ENCODE measurements at places on chromosomes 4 and X.

GRCh38 chr4:173138624-173139023 lies 30.0 kb upstream of the GALNT7 start:
- DNase-seq = no peak

DNA sequence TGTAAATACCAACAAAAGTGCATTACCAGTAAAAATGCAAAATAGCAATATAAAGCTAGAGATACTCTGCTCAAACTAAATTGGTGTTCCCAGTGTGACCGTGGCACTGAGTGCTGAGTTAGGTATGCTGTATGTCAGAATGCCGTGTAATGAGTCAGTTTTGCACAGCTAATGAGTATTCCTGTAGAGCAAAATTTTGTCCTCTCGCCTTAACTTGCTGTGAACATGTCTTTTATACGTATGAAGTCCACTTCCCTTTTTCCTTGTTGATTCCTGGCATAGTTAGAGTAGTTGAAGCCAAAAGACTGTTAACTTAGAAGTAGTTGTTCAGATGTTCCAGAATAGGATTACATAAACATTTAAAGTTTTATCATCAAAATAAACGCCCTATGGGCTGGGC lies 11.5 kb downstream of the DCLK2 start:
- no peak for DNase-seq

DNA sequence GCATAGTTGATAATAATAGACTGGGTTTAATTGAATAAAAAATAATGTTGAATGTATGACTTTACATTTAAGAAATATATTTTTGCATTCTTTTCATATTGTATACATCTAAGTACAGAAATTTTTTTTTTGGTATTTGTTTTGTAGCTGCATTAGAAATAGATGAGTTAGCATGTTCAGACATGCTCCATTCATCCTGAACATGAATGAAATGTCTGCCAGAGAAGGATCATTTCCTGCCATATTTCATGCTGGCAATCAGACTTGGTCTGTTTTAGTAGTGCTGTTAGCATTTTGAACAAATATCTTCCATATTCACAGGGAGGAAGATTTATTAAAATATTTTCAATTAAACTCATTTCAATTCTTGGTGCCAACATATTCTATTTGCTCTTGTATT lies 98.9 kb downstream of the FRMPD4 start:
- DNase-seq = no peak

DNA sequence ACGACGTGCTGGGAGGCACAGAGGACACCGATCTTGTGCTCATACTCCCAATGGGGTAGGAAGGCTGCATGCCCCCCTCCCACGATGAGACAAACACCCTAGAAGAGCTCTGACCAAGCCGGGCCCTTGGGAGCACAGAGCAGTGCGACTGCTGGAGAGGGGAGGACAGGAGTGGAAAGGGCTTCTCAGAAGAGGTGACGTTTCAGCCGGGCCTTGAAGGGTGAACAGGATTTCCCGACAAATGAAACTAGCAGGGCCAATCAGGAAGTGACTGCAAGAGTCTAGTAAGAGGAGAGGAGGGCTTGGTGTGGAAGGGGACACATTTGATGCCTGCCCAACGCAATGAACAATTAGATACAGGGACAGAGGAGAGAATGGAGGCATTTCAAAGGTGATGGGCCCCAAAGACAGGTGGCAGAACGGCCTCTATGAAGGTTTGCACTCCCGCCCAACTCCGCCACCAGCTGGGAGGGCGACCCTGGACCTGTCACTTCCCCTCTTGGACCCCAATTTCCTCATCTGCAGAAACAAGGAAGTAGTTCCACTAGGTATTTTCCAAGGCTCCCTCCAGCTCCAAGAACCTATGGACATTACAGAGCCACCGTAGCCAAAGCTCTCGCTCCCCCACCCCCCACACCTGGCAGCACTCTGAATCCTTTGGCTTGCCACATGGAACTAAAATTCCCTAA lies 3.9 kb downstream of the HCFC1 start:
- no peak for DNase-seq

DNA sequence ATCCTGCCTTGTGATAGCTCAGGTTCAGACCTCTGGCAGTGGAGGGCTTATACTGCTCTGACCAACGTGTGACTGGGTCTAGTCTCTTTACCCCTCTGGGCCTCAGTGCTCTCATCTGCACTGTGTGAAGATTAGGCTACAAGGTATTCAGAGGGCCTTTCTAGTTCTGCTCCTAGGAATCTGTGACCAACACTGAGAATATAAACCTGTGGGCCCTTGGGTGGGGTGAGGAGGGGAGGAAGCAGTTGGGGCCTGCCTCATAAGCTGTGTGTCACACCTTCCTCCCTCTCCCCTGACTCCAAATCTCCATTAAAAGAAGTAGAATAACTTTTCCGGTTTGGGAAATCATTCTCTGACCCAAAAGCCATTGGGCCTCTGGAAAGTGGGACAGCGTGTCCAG lies 66.3 kb upstream of the MSN start:
- no peak for DNase-seq
